Activated naive CD8-positive, alpha-beta T cell treated with anti-CD3 and anti-CD28 coated beads, Interleukin-2, amount 50 U/mL, for 16 hours (primary cell): ENCODE measurements at places on chromosomes 1 and 21.

- no peak for DNase-seq
Measured at GRCh38 chr1:150127868-150128267, 21.8 kb upstream of the PLEKHO1 start.

DNA sequence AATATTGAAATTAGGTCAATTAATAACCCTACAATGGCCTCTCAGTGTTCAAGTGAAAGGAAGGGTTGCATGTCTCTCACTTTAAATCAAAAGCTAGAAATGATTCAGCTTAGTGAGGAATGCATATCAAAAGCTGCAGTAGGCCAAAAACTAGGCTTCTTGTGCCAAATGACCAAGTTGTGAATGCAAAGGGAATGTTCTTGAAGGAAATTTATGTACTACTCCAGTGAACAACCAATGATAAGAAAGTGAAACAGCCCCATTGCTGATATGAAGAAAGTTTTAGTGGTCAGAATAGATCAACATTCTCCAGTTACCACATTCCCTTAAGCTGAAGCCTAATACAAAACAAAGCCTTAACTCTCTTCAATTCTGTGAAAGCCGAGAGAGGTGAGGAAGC is 10.0 kb downstream of the MAEL start:
- DNase-seq: no peak

- DNase-seq: no peak
Measured at GRCh38 chr1:211610779-211611556, 32.0 kb upstream of the SLC30A1 start.

DNA sequence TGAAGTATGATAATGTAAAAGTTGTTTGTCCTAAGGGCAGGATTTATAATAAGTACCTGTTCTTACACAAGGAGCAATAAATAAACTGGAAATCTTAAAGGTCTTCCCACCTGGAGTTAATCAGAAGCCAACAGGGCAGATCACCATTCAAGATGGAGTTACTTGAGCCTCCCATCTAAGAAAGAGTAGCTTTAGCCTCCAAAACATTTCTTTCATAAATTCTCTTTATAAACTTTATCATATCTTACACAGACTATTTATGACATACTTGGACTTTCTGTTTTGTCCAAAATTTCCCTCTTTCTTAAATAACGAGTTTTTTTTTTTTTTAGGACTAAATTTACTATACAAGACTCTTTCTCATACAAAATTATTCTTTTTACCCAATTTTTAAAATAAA is 18.5 kb downstream of the OR2T1 start:
- DNase-seq: no peak
